Right renal pelvis (tissue), 4 donors: ENCODE measurements at places on chromosomes 7 and 10. TPM values are rescaled to one million over a fixed set of nuclear protein-coding genes. Genes with fewer than 3 reads are reported as not detected.

- no peak for DNase-seq
Observed at GRCh38 chr10:76973091-76974016, 664.3 kb downstream of the KCNMA1 start.

GRCh38 chr7:94298943-94299342 lies 95.8 kb upstream of the COL1A2 start:
- no peak for DNase-seq

- no peak for DNase-seq
Observed at GRCh38 chr10:79628988-79629954, 18.5 kb downstream of the SFTPA1 start.

The MEIG1 gene
- 1.9 TPM for polyA plus RNA-seq

The ITGB8 gene
- polyA plus RNA-seq, result 39.8 TPM

GRCh38 chr10:3500408-3500856 lies 284.6 kb downstream of the KLF6 start:
- no peak for DNase-seq

- no peak for DNase-seq
Observed at GRCh38 chr7:140230516-140230860, 53.7 kb upstream of the KDM7A start.

- DNase-seq, result no peak
Observed at GRCh38 chr7:98646465-98646864, 29.4 kb downstream of the NPTX2 start.

DNA sequence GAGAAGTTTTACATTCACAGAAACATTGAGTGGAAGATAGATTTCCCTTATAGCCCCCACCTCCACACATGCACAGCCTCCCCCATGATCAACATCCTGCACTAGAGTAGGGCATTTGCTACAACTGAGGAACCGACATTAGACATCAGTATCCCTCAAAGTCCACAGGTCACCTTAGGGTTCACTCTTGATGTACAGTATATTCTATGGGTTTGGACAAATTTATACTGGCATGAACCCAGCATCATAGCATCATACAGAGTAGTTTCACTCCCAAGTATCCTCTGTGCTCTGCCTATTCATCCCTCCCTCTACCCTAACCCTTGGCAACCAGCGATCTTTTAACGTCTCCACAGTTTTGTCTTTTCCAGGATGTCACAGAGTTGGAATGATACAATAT lies 64.4 kb downstream of the VSTM4 start:
- no peak for DNase-seq

The ZKSCAN1 gene
- 50.2 TPM for polyA plus RNA-seq

The HMX3 gene
- polyA plus RNA-seq, result not detected
